ENCODE measurements at places on chromosomes 5 and 9. TPM values are rescaled to one million over a fixed set of nuclear protein-coding genes. Genes with fewer than 3 reads are reported as not detected.

CCNO gene
- 0.43 TPM for total RNA-seq

AQP7 gene
- 1.9 TPM for total RNA-seq

CFAP157 gene
- not detected for total RNA-seq

GMCL2 gene
- total RNA-seq = not detected

SCGB3A1 gene
- not detected for total RNA-seq

FGD3 gene
- 0.09 TPM for total RNA-seq

GOLGA1 gene
- total RNA-seq = 10.2 TPM

OGN gene
- total RNA-seq = not detected

GRXCR2 gene
- not detected for total RNA-seq

OR13F1 gene
- total RNA-seq = not detected

DMRT2 gene
- 0.18 TPM for total RNA-seq

THG1L gene
- 9.7 TPM for total RNA-seq

GRIN1 gene
- total RNA-seq = not detected

SOX30 gene
- total RNA-seq = 0.14 TPM

IFNA21 gene
- total RNA-seq = not detected

C5orf58 gene
- total RNA-seq = not detected

TTF1 gene
- 13.3 TPM for total RNA-seq

ZSWIM6 gene
- total RNA-seq = 33.8 TPM

ARRDC3 gene
- total RNA-seq = 94.7 TPM

TMOD1 gene
- 0.48 TPM for total RNA-seq

EQTN gene
- total RNA-seq = not detected

NMUR2 gene
- total RNA-seq = not detected

MEGF10 gene
- 19.5 TPM for total RNA-seq

LVRN gene
- 0.64 TPM for total RNA-seq

PCDHA12 gene
- 13.8 TPM for total RNA-seq

SLC6A19 gene
- not detected for total RNA-seq

IL6ST gene
- total RNA-seq = 158 TPM

SPINK7 gene
- not detected for total RNA-seq

SPATA31D4 gene
- total RNA-seq = not detected

ADAMTS2 gene
- total RNA-seq = 26.6 TPM

NUTM2F gene
- not detected for total RNA-seq

CYSRT1 gene
- total RNA-seq = 1.3 TPM
